ENCODE measurements at places on chromosomes 1 and 21.

GRCh38 chr21:46098303-46099141 lies 610 bp downstream of the COL6A2 start:
- no peak for DNase-seq

DNA sequence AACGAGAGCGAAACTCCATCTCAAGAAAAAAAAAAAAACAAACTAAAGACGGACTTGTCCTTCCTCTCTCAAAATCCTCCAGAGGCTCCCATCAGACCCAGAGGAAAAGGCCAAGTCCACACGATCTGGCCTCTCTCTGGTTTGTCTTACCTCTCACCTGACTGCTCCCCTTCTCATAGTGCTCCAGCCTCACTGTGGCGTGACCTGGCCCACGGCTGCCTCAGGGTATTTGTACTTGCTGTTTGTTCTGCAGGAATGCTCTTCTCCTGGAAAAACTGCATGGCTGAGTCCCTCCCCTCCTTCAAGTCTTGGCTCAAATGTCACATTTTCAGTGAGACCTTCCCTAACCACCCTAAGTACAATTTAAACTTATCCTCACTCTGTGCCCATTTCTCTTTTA lies 8.0 kb upstream of the BRWD1 start:
- no peak for DNase-seq

DNA sequence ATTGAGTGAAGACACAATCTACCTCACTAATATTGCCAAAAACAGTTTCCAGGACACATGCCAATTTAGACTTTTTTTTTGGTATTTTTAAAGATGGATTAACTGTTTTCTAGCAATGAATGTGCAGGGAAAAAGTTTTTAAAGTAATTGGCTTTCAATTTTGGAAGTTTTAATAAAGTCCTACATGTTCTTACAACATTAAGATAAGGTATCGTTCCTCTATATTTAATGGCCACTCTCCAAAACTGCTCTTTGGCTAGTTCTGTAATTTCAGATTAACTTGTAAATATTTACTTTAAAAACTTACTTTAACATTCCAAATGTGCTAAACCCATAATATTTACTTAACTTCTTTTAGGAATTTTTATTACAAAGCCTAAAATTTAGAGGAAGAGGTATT lies 1332.2 kb upstream of the PRMT6 start:
- no peak for DNase-seq

DNA sequence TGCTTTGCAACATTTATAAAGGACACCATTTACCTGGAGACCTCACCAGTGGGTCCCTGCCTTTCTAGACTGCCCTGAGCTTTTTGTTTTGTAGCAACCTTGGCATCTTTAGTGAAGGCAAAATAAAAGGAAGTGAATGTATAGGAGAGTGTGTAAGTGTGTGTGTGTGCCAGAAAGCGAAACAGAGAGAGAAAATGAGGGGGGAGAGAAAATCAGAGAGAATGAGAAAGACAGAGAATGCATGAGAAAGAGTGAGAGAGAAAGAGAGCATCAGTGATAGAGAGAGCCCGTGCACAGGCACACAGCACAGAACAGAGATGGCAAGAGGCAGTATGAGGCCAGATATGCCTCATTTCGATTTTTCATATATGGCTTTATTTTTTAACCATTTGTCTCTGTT lies 57.5 kb downstream of the HSD3B1 start:
- no peak for DNase-seq

- DNase-seq = no peak
Measured at GRCh38 chr1:187157552-187157951, 328.8 kb downstream of the PLA2G4A start.

DNA sequence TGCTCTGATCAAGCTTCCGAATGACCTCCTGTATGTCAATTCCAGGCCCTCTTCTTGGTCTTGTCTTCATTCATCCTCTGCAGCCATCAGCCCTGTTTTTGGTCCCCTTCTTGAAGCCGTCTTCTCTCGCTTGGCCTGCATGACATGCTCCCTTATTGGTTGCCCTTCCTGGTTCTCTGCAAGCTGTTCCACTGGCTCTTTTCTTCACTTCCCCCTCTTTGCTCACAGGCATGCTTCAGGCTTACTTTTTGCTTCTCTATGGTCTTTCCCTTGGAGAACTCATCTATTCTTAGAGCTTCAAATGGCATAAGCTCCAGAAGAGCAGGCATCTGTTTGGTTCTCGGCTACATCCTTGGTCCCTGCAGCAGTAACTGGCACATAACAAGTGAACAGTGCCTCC lies 38.8 kb downstream of the PDPN start:
- DNase-seq = no peak

DNA sequence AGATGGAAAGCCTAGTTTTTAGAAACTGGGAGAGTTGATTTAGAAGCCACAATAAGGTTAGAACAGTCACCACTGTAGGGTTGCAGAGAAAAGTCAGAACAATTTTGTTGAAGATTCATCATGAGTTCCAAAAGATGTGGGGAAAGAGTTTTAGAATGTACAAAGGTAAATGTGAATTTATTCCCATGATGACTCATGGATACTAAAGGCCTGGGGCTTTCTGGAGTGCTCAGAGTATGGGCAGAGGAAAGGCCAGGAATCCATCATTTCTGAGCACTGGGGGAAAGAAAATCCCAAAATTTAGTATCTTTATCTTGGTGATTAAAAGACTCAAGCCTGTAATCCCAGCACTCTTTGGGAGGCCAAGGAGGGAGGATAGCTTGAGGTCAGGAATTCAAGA lies 17.8 kb downstream of the YBX1 start:
- no peak for DNase-seq

DNA sequence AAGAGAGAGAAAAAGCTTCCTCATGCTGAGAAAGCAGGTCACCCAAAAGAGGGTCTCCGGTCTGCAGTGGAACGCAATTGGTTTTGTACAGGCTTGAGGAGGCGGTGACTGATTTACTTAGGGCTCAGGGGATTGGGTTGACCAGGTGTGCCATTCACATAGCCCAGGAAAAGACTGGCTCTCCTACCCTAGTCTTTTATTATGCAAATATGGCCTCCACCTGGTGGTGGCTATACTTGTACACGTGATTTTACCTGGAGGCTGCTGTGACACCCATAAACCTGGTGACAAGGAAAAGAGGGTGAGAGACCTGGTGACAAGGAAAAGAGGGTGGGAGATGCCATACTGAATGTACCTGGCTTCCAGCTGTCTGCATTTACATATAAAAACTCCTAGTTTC lies 49.9 kb downstream of the DNTTIP2 start:
- no peak for DNase-seq

GRCh38 chr1:175270361-175270760 lies 77.8 kb upstream of the KIAA0040 start:
- no peak for DNase-seq

GRCh38 chr21:36708286-36709029 lies 9.5 kb downstream of the SIM2 start:
- DNase-seq = no peak

Data from activated T-cell treated with anti-CD3 and anti-CD28 coated beads for 48 hours (primary cell).